ENCODE measurements at places on chromosomes 1 and 21.

GRCh38 chr1:209134001-209134400, 449.5 kb upstream of the CAMK1G start:
- DNase-seq: no peak

- no peak for DNase-seq
Observed at GRCh38 chr1:44418022-44418673, 13.1 kb downstream of the RNF220 start.

- DNase-seq: no peak
Observed at GRCh38 chr1:6827630-6828165, 42.4 kb downstream of the CAMTA1 start.

- no peak for DNase-seq
Observed at GRCh38 chr1:167679714-167680113, 42.1 kb upstream of the MPZL1 start.

DNA sequence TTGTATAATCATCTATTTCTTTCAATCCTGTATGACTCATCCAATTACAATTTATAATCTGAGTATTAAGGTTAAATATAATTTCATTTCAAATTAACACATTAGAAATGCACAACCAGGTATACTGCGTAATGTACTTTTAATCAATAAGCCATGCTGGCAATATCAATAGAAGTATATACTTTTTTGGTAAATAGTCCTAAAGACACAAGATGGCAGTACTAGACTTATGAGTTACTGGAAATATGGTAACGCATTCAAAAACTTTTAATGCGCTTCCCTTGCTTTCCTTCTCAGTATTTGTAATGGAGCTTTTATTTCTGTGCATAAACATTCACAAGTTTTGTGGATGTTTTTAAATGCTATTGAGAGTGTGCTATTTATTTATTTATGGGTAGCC, 1162.0 kb upstream of the TMPRSS15 start:
- no peak for DNase-seq
